ENCODE measurements at places on chromosomes 7 and 10. TPM values are rescaled to one million over a fixed set of nuclear protein-coding genes. Genes with fewer than 3 reads are reported as not detected.

SPDYE2B gene
- total RNA-seq = not detected

SSMEM1 gene
- total RNA-seq = not detected

PKD2L1 gene
- 0.37 TPM for total RNA-seq

VWDE gene
- not detected for total RNA-seq

PWWP2B gene
- 10.3 TPM for total RNA-seq

SHH gene
- not detected for total RNA-seq

PARD3 gene
- total RNA-seq = 27.6 TPM

OR6B1 gene
- not detected for total RNA-seq

AGAP6 gene
- total RNA-seq = 3.7 TPM

LIPN gene
- total RNA-seq = not detected

TWIST1 gene
- 45.0 TPM for total RNA-seq

TMEM213 gene
- total RNA-seq = not detected

COL1A2 gene
- total RNA-seq = 1,111 TPM

SPDYE1 gene
- not detected for total RNA-seq

C10orf143 gene
- 0.39 TPM for total RNA-seq

Data from subcutaneous preadipocyte (primary cell).